ENCODE measurements at places on chromosomes 1 and 21.
A peak's percentile ranks its signal among the peaks of the same experiment; 100 is the strongest.

DNA sequence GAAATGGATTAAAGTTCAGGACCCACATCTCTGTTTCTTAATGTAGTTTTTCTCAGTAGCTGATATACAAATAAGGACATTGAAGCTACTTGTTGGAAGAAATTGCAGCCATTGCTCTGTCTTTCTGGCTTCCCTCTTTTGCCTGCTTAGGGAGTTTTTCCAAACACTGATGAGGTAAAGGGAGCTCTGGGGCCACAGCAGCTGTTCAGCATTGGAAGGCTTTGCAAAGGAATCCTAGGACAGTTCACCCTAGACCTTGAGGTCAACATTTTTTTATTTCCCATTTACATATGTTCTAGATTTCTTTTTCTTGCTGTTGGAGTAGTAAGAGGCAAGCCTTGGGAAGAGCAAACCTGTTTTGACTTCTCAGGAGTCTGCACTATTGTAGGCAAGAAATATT, 126.9 kb upstream of the PLPPR5 start:
- no peak for DNase-seq

- DNase-seq: no peak
These were observed 34.5 kb downstream of the TYW3 start for GRCh38 chr1:74767490-74767889.

- DNase-seq: no peak
These were observed 69.1 kb upstream of the POU3F1 start for GRCh38 chr1:38115682-38116202.

GRCh38 chr21:27408826-27409225, 441.9 kb upstream of the ADAMTS5 start:
- DNase-seq: no peak

DNA sequence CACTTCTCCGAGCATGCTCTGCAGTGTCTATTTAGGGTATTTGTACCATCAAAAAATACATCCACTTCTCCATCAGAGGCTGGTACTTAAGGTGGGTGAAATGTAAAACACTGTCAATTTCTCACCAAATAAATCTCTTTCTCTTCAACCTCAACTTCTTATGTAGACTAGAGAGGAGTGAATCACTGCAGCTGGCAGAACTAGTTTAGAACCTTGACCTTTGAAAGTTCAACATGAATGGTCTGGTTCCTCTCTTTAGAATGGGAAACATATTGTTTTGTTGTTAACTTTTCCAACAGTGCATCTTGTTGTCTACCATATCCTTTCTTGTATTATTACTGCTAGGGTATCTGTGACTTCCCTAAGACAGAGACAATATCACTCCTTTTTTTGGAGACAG, 20.1 kb upstream of the SLC44A5 start:
- no peak for DNase-seq

DNA sequence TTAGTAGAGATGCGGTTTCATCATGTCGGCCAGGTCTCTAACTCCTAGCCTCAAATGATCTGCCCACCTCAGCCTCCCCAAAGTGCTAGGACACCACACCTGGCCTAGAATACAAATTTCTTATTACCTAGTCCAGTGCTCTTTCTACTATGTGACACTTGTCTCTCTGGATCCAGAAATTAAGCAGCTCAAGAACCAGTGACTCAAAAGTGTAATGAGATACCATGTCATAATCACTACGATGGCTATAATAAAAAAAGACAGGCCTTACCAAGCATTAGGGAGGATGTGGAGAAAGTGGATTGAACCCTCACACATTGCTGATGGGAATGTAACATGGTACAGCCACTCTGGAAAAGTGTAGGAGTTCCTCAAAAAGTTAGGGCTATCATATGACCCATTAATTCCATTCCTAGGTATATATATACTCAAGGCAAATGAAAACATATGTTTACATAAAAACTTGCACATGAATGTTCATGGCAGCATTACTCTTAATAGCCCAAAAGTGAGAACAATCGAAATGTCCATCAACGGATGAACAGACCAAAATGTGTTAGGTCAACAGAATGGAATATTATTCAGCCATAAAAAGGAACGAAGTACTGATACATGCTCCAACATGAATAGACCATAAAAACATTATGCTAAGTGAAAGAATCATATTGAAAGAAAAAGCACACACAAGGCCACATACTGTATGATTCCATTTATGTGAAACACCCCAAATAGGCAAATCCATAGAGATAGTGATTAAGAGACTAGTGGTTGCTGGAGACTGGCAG, 8.3 kb downstream of the TEX38 start:
- DNase-seq: no peak

- no peak for DNase-seq
These were observed 9.9 kb downstream of the SYNJ1 start for GRCh38 chr21:32717851-32718316.

DNA sequence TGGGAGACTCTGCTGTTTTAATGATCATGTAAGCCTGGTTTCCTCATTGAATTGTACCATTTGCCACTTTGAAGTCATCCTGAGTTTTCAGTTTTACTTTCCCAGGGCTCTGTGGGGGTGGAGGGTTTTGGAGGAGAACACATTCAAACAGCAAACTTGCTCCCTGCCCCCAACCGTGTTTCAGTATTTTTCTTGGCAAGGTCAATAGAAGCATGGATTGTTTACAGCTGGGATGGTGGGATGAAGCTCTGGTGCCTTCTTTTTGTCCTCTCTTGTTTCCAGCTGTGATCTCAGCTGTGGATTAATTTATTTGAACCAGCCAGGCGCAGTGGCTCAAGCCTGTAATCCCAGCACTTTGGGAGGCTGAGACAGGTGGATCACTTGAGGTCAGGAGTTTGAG, 54.3 kb upstream of the SERBP1 start:
- no peak for DNase-seq

GRCh38 chr1:43563876-43564539, 33.3 kb downstream of the PTPRF start:
- DNase-seq: no peak

DNA sequence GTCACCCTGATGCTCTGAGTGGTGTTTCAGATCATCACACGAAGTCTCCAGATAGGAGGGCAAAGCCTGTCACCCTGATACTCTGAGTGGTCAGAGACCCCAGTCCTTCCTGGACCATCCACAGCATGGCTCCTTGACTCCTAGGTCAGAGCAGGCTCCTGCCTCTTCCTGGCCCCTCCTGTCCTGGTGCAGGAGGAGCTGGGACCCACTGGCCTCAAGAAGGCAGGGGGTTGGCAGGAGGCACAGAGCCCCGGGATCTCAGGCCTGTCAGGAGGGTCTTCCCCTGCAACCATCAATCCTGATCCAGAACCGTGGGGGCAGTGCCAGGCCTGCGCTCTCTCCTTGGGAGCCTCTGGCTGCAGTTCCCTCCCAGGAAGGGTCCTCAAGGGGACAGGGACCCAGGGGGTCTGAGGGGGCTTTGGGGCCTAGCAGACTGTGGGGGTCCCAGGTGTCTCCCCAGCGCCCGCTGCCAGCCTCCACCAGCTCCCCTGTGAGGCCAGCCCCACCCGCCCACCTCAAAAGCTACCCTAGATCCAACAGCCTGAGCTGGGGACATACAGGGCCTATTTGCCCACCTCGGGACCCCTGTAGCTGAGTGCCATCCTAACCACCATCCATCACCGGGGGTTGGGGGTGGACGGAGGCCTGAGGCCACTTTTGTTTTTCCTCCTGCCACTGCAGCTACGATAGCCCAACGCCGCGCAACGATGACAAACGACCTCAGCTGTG, 27.5 kb downstream of the COL6A1 start:
- DNase-seq: peak; percentile 8

GRCh38 chr1:224259986-224260385, 70.0 kb downstream of the NVL start:
- no peak for DNase-seq

DNA sequence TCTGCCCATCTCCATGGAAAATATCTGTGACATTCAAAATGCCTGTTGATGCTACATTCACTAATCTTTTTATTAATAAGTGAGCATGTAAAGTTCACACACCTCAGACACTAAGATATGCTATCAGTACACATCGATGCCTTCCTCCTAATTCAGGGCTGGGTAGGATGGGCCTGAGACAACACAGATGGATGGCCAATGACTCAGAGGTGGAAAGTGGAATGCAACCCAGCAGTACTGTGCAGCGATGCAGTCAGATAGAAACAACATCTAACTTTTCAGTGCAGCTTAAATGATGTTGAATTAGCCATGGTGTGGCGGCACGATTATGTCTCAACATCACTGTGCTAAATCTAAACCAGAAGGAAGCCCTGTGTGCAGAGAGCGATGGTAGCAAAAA, 161.6 kb upstream of the KCNJ15 start:
- DNase-seq: no peak

GRCh38 chr1:23475134-23475628, 8.8 kb downstream of the ASAP3 start:
- DNase-seq: no peak

GRCh38 chr1:226547754-226548191, 791 bp upstream of the STUM start:
- peak; percentile 64 for DNase-seq

DNA sequence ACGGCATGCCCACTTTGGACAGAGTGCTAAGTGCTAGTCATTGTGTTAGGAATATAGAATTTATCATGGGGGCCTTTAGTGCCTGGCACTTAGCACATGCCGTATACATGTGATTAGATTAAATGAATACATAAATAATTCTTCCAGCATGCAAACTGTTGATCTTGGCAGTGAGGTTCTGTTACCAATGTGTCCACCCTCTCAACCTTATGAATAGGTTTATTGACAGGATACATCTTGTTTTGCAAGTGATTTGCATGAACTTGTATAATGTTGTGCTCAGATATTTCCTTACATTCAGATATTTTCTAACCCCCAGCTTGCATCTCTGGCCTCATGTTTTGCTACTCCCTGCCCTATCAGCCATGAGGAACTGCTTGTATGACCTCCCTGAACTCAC, 60.3 kb upstream of the ZNF648 start:
- DNase-seq: no peak
